NCI-H2029 (cell line): ENCODE measurements at places on chromosomes 12 and 14.
A peak's percentile ranks its signal among the peaks of the same experiment; 100 is the strongest.

GRCh38 chr14:49464885-49465284, 121.3 kb downstream of the RPS29 start:
- DNase-seq, result no peak

GRCh38 chr12:115351514-115352077, 667.6 kb upstream of the TBX3 start:
- DNase-seq, result no peak

GRCh38 chr12:19527866-19528265, 88.6 kb downstream of the AEBP2 start:
- no peak for DNase-seq

GRCh38 chr14:61861320-61861865, 99.2 kb downstream of the SNAPC1 start:
- no peak for DNase-seq

- no peak for DNase-seq
Measured at GRCh38 chr12:45743247-45743646, 13.7 kb downstream of the ARID2 start.

- DNase-seq, result no peak
Measured at GRCh38 chr14:68541178-68541896, 251.5 kb downstream of the ZFP36L1 start.

- DNase-seq, result peak; percentile 1
Measured at GRCh38 chr14:21917699-21918436, 244.2 kb upstream of the OR4E1 start.

DNA sequence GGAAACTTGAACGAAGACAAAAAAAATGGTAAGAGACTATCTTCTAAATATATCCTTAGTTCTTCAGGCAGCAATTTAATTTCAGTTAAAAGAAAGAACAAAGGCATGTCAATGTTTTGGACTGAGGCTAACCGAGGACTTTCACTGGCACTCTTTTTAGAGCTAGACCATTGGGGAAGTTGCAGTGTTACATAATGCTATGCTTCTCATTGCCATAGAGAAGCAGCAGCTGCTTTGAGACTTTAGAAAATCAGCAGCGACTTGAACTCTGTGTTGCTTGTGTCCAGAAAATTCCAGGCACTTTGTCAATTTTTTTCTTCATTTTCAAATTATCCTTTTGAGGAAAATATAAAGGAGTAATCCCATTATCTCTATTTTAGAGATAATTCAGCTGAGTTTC, 964.2 kb downstream of the NRXN3 start:
- no peak for DNase-seq

DNA sequence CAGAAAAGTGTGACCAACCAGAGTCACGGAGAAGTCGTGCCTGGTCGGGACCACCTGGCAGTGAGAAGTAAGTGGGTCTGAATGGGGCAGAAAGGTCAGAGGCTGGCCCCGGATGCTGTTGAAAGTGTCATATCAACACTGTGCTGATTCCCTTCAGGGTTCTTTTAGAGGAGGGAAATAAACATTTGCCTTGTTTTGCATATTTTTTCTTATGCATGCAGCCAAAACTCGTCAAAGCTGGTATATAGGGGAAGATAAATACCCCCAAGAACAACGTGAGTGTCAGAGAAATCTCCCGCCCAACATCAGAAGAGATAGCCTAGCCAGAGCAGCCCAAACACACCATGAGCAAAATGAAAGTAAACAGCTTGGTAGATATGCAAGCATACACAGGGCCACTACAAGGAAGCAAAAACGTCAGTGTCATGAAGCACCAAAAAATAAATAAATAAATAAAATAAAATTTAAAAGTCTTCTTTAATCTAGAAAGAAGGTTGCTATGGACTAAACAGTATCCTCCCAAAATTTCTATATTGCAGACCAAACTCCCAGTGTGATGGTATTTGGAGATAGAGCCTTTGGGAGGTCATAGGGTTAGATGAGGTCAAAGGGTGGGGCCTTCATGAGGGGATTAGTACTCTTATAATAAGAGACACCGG, 22.1 kb downstream of the EIF5 start:
- no peak for DNase-seq

DNA sequence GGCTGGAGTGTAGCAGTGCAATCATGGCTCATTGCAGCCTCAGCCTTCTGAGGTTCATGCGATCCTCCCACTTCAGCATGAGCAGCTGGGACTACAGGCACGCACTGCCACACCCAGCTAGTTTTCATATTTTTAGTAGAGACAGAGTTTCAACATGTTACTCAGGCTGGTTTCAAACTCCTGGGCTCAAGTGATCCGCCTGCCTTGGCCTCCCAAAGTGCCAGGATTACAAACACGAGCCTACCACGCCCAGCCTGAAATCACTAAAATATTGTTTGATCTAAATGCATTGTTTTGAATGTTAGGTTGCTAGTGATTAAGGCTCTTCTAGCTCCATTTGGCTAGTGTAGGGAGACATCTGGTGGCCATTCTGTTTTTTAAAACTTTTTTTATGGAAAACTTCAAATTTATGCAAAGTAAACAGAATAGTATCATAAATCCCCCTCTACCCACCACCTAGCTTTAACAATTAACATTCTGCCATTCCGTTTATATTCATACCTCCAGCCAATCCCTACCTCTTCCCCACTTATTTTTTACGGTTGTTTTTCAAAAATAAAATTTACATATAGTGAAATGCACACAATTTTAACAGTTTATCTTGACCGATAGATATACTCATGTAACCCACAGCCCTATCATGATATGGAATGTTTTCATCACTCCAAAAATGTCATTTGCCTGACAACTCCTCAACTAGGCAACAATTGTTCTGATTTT, 37.8 kb downstream of the MYO1H start:
- DNase-seq, result peak; percentile 27

GRCh38 chr14:72753879-72754400, 140.0 kb downstream of the DPF3 start:
- DNase-seq, result no peak

DNA sequence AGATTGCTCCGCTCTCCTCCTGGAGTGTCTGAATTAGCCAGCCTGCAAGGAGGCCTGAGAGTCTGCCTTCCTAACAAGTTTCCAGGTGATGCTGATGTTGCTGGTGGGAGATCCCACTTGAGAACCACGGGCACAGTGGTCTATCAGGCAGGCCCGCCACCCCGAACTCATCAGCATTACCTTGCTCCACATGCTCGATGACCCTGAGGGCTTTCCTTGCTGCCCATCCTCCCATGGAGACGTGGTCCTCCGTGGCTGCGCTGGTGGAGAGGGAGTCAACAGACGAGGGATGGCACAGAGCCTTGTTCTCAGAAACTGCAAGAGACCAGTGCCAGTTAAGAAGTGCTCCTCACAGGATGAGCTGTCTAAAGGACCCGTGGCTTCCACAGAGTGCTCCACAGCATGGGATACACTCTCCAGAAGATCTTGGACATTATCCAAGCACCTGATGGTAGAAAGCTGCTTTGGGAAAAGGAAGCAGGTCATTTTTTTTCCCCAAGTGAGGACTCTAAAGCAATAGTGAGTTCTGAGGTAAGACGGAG, 18.3 kb downstream of the HAL start:
- DNase-seq, result no peak

- DNase-seq, result peak; percentile 19
Measured at GRCh38 chr12:60539592-60539991, 943.8 kb downstream of the SLC16A7 start.

- no peak for DNase-seq
Measured at GRCh38 chr12:20487519-20487918, 119.2 kb downstream of the PDE3A start.

DNA sequence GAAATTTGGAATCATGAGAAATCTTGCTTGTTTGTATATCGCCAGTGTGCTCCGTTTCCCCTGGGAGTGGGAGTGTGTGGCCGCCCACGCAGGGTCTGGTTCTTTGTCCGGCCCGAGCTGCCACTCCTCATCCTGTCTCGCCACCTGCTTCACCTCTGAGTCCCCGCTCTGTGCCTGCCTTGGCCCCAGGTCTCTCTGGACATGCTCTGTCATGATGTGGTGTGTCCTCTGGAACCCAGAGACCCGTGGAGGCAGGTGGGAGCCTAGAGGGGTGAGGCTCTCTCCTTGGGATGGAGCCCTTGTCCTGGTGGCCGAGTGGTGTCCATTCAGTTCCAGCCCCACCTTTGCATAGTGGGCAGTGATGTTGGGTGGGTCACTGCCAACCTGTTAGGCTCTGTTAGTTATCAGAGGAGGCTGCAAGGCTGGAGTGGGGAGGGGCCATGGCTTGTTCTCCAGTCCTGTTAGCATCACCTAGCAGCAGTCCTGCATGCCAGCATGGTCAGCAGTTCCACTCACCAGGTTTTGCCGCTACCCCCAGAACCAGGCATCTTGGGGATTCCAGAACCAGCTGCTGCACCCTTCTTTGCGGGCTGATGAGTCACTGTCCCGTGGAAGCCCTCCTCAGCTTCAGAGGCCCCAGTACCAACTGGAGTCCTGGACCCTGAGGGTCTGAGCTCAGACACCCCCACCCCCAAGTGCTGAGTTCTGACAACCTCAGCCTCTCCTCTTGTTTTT, 76.5 kb downstream of the EP400 start:
- DNase-seq, result no peak

GRCh38 chr14:103697603-103698379, 17.5 kb downstream of the XRCC3 start:
- no peak for DNase-seq

DNA sequence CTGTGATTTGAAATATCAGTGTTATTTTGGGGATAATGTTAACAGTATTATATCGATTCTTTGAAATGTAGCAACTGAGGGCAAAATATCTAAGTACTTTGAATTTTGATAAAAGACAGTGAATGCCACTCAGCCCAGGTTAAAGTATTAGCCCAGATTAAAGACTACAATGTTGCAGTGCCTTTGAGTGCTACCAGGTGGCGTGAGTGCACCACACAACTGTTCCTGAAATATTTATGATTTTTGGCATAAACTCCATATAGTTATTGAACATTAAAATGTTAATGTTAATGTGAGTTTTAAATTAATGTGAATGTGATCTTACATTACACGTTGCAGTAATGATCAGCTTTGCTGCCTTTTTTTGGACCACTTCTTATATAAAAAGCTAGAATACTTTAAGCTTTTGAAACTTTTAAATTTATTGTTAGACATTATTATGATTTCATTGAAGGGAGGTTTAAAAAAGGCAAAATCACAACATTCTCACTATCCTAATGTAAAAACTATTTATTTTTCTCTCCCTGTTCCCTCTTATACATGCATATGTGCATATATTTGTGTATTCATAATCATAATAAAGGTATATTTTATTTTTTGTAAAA, 22.5 kb downstream of the MRPS35 start:
- DNase-seq, result no peak

GRCh38 chr12:26245175-26245942, 50.0 kb downstream of the SSPN start:
- no peak for DNase-seq

DNA sequence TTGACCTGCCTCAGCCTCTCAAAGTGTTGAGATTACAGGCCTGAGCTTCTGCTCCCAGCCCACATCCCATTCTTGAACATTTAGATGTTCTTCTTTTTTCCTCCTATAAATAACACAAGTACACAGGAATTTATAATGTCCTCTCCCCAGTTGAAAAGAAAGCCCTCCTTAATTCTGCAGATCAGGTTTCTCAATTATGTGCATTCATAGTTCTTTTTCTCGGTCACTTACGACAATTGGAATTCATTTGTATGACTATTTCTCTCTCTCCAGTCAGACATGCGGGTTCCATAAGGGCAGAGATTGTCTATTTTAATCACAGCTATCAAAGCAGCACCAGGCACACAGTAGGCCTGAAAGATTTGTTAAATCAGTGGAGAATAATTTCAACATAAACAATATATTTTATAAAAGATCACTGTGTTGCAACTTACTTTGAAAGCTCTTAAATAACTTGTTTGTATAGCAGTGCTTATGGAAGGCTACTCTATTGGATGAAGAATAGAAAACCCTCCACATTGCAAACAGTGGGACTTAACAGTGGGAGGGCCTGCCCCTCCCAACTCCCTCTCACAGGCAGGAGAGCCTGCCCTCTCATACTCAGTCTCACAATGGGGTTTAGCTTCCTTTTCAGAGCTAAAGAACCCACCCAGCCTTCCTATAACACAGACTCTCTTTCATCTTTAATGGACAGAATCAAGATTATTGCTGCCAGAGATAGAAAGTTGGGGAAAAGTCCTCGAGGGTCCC, 84.1 kb upstream of the TRAF3 start:
- no peak for DNase-seq

DNA sequence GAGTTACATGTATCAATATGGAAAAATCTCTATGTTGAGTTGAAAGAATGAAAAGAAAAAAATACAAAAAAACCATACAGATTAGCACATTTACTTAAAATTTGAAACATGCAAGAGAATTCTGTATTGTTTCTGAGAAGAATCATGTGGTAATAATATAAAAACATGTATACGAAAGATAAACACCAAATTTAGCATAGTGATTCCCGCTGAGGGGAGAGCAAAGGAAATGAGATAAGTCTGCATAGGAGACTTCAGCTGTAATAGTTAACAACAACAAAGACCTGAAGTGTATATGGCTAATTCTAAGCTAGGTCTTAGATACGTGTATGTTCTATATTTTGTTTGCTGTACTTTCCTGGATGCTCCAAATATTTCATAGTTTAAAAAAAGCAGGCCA, 46.5 kb downstream of the FNTB start:
- no peak for DNase-seq

- DNase-seq, result no peak
Measured at GRCh38 chr12:50928392-50928791, 24.0 kb upstream of the HIGD1C start.

DNA sequence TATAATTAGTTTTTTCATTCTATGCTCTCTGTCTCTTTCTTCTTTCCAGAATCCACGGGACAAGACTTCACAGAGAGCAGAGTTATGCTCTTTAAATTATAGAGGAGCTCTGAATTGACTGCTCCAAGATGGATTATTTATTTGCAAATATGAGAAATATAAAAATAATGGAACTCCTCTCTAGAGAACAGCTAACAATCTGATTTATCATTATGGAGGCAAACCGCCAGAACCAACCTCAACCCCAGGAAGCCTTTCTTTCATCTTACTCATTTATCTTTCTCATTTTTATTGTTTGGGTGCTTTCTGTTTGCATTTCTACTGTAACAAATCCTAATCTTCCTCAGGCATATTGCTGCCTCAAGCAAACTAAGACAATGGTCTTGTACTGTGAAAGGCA, 216.5 kb downstream of the C12orf50 start:
- no peak for DNase-seq

- no peak for DNase-seq
Measured at GRCh38 chr14:59317798-59318505, 129.5 kb downstream of the DAAM1 start.

GRCh38 chr12:93618891-93619410, 46.5 kb downstream of the SOCS2 start:
- DNase-seq, result no peak

DNA sequence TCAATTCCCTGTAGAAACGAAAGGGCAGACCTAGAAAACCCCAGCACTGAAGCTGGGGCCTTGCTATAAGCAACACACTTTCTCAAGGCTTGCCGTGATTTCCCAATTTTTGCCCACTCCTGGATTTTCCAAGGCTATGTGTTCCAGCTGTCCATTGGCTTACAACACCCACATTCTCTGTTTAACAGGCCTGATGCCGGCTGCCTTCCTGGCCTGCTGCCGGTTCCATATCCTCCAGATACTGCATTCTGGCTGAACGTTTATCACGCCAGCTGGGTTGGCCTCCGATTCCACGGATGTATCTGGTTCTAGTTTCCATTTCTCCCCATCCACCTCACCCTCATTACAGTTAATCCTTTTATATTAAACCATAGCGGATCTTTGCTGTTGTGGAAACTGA, 2.0 kb upstream of the PCNX1 start:
- DNase-seq, result no peak

- no peak for DNase-seq
Measured at GRCh38 chr12:65287426-65287825, 8.9 kb downstream of the MSRB3 start.

- DNase-seq, result no peak
Measured at GRCh38 chr14:99573000-99573330, 31.0 kb downstream of the CCDC85C start.
